Omental fat pad (tissue), 4 donors: ENCODE measurements at places on chromosomes 13 and 19. TPM values are rescaled to one million over a fixed set of nuclear protein-coding genes. Genes with fewer than 3 reads are reported as not detected.

ZIC5 gene
- total RNA-seq = not detected

DNA sequence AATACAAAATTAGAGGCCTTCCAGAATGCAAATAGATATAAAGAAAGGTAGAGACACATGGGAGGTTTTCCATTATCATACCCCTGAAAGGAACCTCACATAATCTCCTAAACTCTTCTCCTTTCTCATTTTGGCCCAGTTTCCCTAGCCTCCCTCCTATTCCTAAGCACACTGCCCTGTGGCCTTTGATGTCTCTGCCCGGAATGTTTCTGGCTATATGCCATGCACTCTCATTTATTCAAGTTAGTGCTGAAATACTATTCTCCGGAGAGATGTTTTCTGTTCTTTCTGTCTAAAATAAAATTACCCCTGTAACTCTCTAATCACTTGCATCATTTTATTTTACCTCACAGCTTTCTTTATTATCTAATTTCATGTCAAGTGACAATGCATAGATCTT is 1287.7 kb downstream of the SLITRK5 start:
- DNase-seq = no peak

GRCh38 chr19:11251650-11252314 is 10.5 kb downstream of the DOCK6 start:
- DNase-seq = no peak

ZNF470 gene
- total RNA-seq = 2.3 TPM

DNA sequence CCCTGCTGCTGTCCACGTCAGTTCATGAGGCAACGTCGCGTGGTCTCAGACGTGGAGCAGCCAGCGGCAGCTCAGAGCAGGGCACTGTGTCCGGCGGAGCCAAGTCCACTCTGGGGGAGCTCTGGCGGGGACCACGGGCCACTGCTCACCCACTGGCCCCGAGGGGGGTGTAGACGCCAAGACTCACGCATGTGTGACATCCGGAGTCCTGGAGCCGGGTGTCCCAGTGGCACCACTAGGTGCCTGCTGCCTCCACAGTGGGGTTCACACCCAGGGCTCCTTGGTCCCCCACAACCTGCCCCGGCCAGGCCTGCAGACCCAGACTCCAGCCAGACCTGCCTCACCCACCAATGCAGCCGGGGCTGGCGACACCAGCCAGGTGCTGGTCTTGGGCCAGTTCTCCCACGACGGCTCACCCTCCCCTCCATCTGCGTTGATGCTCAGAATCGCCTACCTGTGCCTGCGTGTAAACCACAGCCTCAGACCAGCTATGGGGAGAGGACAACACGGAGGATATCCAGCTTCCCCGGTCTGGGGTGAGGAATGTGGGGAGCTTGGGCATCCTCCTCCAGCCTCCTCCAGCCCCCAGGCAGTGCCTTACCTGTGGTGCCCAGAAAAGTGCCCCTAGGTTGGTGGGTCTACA is 6.6 kb downstream of the FSTL3 start:
- DNase-seq = no peak

KLHL26 gene
- total RNA-seq = 12.7 TPM

DNA sequence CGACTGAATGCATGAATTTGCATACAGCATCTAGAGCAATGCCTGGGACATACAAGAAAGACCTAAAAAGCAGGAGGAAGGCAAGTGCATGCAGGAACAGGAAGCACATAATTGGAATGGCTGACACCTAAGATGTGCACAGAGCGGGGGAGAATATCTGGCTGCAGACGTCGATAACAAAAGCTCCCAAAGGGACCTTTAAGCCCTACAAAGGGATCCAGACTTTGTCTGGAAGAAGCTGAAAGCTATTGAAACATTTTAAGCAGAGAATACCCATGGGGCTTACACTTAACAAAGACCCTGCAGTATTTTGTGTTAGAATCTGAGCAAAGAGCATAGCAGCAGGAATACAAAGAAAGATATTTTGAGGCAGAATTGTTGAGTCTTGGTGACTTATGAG is 107.4 kb upstream of the CLDN10 start:
- no peak for DNase-seq

- no peak for DNase-seq
Observed at GRCh38 chr19:23526302-23526701, 131.0 kb upstream of the ZNF91 start.

DNA sequence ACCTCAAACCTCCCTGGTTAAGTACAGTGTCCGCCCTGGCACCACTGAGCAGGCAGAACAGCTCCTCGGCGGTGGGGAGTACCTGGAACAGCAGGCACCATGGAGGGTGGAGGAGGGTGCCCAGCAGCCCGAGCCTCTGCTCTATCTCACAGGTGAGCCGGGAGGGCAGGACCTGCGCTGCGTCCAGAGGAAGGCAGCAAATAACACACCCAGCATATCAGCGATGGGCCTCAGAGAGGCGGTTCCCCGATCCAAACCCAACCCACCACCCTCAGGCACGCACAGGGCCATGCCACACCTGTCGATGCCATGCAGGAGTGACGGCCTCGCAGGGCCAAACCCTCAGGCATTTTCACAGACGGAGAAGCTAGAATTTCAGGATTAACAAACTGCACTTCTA is 11.8 kb downstream of the PEPD start:
- no peak for DNase-seq

DNA sequence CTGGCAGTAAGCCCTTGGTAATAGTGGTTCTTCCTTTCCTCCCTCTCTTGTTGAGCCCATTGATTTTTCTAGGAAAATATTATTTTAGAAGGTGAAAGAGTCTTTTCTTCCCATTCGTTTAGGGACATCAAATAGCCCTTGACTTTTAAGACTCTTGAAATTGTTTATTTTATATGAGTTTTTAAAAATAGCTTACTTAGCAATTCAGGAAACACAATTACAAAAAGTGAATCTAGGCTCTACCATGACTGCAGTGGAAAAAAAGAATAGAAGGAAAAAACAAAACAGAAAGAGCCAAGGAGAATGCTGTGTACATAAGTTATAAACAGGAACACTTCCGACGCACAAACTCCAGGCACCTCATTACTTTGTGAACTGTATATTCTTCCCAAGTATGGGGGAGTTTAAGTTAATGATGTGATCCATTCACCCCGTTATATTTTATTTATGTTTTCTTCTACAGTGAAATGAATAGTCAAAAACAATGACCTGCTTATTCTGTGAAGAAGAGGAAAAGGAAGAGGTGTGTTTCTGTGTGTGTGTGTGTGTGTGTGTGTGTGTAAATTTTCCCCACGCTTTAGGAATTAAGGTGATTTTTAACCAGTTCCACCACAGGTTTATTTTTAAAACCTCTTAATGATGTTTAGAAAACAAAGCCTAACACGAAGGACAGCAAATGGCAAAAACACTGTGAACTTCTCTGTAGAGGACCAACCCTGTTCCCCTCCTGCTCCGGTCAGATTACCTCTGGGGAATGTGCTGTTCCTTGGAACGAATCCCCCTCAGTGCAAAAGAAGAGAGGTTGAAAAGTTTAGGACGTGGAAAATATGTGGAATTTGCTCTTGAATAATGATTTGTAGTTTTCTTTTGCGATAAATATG is 266.3 kb downstream of the KLF5 start:
- DNase-seq = no peak
